ENCODE measurements at places on chromosomes 1 and 21.

DNA sequence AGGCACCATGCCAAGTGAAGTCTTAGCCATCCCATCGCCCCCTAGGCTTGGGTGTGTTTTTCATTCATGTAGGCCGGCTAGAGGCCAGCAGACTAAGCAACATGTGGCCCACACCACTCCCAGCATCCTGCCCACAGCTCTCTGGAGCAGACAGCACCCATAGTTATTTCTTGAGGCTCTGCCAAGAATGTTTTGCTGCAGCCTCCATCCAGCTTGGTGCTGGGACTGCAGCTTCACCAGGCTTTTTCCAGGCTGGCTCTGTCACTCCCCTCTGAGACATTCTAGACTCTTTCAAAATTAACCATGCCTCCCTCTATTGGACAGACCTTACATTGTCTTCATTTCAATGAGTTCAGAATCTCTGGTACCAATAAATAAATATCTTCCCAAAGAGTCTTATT is 104.2 kb downstream of the DUSP10 start:
- no peak for DNase-seq

GRCh38 chr21:32335601-32336575 is 37.2 kb downstream of the MRAP start:
- DNase-seq: no peak

DNA sequence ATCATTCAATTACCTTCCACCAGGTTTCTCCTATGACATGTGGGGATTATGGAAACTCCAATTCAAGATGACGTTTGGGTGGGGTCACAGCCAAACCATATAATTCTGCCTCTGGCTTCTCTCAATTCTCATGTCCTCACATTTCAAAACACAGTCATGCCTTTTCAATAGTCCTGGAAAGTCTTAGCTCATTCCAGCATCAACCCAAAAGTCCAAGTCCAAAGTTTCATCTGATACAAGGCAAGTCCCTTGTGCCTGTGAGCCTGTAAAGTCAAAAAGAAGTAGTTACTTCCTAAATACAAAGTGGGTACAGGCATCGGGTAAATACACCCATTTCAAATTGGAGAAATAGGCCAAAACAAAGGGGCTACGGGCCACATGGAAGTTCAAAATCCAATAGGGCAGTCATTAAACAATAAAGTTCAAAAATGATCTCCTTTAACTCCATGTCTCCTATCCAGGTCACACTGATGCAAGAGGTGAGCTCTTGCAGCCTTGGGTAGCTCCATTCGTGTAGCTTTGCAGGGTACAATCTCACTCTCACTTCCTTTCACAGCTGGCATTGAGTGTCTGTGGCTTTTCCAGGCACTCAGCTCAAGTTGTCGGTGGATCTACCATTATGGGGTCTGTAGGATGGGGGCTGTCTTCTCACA is 112.9 kb downstream of the FCRL5 start:
- no peak for DNase-seq

DNA sequence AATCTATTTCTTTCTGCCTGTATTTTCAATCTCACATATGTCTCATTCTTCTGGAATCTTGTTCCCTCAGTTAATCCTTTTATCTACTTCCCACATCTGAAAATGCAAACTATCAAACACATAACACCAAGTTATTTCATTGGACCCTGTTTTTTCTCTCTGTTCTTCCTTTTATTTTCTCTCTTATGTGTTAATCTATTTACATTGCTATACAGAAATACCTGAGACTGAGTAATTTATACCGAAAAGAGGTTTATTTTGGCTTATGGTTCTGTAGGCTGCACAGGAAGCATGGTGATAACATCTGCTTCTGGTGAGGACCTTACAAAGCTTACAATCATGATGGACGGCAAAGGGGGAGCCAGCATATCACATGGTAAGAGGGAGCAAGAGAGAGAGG is 247.6 kb downstream of the TGFB2 start:
- DNase-seq: no peak

- no peak for DNase-seq
Observed at GRCh38 chr1:201848230-201848629, 19.3 kb downstream of the IPO9 start.

DNA sequence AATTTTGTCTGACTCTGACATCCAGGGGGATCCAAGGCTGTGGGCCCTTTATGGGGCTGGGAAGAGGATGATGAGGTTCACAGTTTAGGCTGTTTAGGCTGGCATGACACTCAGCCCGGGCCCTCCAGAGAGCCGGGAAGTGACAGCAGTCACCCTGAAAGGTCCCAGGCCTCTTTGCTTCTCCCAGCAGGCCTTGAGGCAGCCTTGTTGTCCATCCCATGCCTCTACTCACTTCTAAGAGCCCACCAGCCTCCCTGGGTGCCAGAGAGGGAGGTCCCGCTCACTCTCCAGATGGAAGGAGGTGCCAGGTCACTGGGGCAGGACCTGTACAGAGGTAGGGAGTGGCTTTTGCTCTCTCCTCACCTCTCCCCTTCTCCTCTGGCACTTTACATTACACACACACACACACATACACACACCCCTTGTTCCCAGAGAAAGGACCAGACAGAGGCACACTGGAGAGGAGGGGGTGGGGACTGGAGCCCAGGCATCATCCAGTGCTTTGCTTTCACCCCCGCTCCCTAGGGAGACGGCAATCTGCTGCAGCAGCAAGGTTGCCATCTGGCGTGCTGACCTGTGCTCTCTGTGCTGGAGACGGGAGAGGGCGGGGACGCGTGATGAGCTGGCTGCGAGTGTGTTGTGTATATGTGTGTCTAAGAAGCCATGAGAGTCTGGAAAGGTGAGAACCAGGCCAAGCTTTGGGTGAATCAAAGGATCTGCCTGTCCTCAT is 4.6 kb downstream of the KLHDC8A start:
- peak; percentile 36 for DNase-seq

GRCh38 chr21:25214676-25215075 is 392.6 kb downstream of the MRPL39 start:
- DNase-seq: no peak

- no peak for DNase-seq
Observed at GRCh38 chr1:98102345-98103030, 181.7 kb upstream of the DPYD start.

DNA sequence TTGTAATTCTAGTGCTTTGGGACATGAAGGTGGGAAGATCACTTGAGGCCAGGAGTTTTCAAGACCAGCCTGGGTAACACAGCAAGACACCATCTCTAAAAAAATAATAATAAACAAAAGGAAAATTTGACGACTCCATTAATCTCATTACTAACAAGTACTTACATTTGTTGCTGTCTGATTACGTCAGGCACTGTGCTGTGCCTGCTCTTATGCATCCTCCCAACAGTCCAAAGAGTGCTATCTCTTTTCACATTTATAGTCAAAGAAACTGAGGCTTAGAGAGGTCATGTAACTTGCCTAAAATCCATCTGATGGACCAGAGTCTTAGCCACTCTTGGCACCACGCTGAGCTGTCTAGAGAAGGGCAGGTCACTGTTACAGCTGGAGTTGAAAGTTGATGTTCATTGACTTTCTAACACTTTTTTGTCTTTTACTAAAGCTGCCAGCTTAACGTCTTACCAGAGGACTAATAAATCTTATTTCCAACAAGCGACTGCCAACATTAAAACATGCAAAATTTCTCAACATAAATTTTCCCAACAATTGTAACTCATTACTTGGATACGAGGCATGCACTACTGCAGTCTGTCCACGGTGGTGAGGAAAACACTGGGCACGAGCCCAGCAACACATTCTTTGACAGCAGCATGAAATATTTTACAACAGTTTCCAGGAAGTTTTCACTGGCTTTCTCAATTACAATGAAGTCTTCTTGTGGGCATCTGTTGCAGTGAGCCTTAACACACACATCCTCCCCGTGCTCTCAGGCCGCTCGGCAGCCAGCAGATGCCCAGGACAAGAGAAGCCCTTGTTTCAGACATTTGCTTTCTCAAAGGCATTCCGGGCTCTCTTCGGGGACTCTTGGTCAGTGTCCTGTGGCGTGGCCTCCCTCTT is 262.9 kb upstream of the PROX1 start:
- no peak for DNase-seq

DNA sequence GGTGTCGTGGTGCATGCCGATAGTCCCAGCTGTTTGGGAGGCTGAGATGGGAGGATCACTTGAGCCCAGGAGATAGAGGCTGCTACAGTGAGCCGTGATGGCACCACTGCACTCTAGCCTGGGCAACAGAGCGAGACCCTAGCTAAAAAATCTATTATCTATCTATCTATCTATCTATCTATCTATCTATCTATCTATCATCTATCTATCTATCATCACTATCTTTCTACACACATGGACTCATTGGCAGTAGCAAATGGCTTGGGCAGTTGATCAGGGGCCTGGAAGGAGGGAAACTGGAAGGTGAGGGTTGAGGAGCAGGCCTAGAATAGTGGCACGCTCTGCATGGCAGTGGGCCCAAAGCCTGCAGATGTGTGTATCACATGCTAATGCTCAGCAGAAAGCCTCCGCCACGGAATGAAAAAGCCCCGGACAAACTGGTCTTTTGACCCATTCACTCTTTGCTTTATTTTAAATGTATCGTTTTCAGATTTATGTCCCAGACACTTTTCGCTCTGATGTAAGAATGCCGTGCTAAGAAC is 7.3 kb upstream of the HUNK start:
- DNase-seq: no peak

DNA sequence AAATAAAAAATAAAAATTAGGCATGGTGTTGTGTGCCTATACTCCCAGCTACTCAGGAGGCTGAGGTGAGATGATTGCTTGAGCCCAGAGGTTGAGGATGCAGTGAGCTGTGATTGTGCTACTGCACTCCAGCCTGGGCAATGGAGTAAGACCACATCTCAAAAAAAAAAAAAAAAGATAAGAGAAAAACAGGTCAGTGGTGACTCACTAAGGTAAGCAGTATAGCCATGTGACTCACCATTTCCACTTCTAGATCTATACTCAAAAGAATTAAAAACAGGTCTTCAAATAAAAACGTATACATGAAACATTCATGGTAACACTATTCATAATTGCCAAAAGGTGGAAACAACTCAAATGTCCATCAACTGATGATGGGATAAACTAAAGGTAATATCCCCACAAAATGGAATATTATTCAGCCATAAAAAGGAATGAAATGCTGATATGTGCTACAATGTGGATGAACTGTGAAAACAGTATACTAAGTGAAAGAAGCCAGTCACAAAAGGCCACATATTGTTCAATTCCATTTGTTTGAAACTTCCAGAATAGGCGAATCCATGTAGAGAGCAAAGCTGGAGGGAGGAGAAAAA is 75.1 kb downstream of the ZNF281 start:
- DNase-seq: no peak

DNA sequence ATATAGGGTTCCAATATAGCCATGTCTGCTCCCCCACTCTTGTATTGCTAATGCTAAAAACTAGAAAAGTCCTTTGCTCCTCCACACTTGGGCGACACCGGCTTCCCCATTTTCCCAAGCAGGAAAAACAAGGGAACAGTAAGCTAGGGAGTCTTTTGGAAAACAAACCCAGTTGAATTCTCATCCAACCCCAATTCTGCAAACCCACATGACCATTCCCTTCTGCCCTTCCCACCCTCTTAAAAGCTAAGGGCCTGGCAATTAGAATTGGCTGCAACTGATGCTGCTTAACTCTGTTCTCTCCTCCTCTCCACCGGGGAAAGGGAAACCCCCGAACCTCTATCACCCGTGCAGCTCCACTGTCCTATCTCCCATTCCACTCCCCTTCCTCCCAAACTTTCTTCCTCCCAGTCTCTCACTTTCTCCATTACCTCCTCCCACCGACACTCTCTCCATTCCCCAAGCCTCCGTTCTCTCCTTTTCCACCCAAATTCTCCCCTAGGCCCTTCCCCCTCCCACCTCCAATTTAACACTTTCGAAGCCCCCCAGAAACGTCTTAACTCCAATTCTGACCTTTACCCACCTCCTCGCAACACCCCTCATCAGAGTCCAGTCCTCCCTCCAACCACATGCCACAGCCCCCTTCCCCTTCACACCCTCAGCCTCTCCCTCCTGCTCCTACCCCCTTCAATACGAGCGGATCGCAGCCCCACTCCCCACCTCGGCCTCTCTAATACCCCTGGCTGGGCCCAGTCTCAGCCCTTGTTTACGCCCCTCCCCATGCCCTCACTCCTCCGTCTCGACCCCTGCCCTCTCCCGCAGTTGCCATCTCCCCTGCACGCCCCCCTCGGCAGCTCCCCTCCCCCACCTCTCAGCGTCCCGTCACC is 701 bp downstream of the DEDD start:
- DNase-seq: no peak

Data from WTC11 (cell line).